ENCODE measurements at places on chromosomes 4 and X.

DNA sequence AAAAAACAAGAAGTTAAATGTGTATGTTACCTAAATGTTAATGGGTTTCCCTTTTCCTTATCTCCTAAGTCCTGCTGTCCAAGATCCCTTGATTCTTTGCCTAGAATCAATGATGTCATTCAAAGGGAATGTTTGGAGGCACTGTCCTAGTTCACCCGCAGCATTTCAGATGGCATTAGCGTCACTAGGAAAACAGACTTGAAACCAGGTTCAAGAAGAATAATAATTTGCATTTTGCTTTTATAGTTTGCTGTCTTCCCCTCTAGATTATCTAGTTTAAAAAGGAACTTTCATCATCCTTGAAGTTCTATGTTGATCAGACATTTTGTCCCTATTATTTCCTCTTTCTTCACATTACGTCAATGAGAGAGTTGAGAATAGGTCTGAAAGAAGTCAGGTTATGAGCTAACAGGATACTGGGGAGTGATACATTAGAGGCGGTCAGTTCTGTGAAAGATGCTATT lies 234.1 kb upstream of the PGRMC2 start:
- no peak for DNase-seq

DNA sequence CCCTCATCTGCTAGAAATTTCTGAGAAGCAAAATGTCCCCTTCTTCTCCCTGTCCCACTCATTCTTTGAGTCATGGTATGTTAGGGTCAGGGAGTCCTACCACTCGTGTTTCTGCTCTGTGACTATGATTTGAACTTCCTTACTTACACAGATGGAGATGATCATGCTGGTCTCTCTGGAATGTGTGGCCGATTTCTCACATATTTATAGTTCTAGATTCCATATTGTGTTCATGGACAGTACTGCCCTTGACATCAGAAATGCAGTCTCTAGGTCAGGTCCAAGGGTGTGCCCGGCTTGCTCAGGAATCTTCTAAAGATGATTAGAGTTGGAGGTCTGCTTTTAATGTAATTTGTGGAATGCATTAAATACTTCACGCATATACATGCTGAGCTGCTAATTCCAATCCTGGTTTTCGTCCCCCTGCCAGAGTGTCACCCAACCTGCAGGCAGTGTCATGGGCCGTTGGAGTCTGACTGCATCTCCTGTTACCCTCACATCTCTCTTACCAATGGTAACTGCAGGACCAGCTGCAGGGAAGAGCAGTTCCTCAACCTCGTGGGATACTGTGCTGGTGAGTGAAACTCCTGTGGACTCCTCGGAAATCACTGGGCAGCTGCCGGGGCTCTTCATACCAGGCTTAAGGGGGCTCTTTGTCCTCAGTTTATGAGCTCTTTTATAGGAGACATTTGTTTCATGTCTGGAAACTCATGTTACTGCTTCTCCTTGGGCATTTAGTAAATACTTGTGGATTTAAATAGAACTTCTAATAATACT lies 214.1 kb upstream of the ANXA3 start:
- no peak for DNase-seq

DNA sequence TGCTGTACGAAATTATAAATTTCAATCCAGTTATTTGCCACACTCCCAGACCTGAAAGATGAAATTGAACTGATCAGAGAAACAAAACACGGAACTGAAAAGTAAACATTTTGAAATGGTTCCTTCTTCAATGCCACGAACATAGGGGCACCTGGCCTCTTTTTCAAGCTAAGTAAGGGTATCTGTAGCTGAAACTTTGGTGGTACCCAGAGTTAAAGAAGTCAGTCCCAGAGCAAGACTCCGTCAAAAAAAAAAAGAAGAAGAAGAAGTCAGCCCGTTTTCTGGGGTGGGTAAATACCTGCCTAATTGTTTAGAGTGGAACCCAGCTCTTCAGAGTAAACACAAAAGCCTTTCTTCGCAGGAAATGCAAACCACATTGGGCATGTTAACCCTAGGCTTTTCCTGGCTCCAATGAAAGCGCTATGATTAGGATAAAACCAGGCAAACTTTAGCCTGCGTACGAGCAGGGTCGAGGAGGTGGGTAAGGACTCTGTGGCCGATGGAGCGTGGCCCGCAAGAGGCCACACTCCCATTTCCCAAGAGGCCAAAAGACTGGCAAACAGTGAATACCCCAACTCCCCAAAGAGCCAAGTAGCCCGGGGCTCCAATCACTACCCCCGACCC lies 1.3 kb downstream of the ANTXR2 start:
- no peak for DNase-seq

GRCh38 chrX:136849395-136849794 lies 31.1 kb downstream of the RBMX start:
- DNase-seq: no peak

DNA sequence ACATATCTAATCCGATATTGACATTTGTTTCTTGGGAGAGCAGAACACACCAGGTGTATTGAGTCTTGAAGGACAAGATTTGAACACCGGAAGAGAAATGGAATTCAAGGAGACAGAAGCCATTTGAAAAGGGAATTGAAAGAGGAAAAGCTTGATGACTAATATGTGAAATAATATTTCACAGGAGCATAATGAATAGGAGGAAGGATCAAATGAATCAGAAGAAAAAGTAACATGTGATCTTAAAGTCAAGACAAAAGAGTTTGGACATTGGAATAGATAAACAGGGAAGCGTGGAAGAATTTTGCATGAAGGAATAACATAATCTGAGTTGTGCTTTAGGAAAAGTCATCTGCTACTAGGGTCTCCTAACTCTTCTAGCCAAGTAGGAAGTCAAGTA lies 145.5 kb upstream of the PDHA2 start:
- DNase-seq: no peak

DNA sequence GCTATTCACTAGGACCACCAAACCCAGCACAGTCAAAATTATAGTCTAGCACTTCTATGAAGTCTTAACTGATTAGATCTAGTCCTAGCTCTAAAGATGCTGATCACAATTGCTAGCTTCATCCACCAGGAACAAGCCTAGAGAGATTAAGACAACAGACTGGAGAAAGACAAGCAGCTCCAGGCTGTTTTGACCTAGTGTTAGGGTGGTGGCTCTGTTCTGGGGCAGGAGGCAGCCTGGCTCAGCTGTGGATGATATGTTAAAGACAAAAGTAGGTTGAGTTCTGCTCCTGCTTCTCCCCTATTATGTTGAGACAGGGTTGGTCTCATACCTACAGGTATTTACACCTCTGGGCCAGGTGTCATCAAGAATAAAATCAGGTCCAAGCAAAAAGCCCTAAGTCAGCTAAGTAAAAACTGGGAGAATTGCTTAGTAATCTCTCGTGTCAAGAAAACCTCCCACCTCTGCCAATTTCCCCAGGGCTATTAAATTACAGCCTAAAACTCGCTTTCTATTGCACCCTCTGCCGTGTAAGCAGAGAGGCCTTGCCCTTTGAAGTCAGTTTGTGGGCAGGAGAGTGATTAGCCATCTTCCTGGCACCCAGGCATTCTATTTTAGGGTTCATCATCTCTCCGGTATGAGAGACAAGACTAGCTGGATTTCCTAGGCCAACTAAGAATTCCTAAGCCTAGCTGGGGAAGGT lies 39.9 kb downstream of the RAB40AL start:
- DNase-seq: no peak

DNA sequence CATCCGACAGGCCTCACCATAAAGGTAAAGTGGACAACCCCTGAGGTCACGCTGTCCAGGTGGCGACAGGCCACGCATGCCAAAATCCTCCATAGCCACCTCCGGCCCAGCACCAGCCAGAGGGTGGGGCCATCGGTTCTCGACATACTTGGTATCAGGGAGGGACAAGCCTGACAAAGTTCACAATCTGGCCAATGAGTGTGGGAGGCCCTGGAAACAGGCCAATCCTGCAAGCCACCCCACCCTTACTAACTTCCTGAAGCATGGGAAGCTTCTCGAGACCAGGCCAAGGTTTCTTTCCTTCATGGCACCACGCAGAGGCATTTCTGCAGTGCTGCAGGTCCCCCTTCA lies 73.8 kb downstream of the MTMR1 start:
- no peak for DNase-seq

- DNase-seq: no peak
Observed at GRCh38 chr4:59570860-59571476, 1629.2 kb upstream of the ADGRL3 start.

DNA sequence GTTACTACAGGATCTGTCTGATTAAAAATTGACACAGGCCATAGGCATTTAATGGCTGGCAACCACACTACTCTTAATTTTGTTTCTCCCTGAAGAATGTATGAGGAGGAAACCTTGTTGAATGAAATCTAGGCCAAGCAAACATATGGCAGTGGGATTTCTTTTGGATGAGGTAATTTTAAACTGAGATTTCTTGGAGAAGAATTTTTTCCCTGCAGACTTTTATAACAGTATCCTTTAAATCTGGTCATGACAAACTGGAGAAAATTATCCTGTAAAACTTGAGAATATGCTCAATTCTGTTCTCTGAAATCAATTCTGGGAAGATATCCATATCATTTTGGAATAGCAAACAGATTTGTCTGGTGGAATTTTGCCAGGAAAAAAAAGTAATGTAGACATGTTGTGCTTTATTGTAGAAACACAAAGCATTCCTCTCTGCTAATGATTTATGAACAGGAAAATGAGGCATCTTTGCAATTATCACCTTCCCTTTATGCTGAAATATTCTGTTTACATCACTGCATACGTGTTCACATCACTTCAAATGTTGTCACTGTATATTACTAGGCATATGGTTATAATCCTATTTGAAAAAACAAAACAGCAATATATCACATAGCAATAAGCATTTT lies 108.3 kb upstream of the ARSJ start:
- DNase-seq: no peak

- no peak for DNase-seq
Observed at GRCh38 chr4:95638920-95639501, 90.2 kb upstream of the UNC5C start.

GRCh38 chr4:21893136-21893535 lies 55.4 kb downstream of the KCNIP4 start:
- no peak for DNase-seq

DNA sequence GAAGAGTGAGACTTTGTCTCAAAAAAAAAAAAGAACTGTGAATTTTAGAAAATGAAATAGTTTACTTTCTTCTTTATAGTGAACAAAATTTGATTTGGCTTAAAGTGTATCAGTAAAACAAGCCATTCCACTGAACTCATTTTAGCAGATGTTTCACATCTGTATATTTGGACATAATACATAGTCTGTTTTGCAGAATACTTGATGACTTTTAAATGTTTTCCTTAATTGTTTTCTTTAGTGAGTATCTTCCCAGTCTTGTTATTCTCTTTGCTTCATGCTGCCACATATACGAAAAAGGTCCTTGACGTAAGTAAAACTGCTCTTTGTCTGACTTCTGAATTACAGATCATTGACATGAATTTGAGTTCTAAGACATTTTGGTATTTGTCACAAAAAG lies 8.3 kb downstream of the TMEM33 start:
- DNase-seq: no peak

DNA sequence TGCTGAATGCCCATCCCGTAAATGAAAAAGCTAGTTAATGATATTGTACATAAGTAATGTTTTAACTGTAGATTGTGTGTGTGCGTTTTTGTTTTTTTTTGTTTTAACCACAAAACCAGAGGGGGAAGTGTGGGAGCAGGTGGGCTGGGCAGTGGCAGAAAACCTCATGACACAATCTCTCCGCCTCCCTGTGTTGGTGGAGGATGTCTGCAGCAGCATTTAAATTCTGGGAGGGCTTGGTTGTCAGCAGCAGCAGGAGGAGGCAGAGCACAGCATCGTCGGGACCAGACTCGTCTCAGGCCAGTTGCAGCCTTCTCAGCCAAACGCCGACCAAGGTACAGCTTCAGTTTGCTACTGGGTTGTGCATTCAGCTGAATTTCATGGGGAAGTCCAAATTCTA lies at the start of gene SPP1:
Gene SPP1, plus strand, starts transcription at position 249 of the 400 bp plus-strand sequence. CDS start 1,182 bp downstream, outside the sequence.
- DNase-seq: peak; percentile 40

DNA sequence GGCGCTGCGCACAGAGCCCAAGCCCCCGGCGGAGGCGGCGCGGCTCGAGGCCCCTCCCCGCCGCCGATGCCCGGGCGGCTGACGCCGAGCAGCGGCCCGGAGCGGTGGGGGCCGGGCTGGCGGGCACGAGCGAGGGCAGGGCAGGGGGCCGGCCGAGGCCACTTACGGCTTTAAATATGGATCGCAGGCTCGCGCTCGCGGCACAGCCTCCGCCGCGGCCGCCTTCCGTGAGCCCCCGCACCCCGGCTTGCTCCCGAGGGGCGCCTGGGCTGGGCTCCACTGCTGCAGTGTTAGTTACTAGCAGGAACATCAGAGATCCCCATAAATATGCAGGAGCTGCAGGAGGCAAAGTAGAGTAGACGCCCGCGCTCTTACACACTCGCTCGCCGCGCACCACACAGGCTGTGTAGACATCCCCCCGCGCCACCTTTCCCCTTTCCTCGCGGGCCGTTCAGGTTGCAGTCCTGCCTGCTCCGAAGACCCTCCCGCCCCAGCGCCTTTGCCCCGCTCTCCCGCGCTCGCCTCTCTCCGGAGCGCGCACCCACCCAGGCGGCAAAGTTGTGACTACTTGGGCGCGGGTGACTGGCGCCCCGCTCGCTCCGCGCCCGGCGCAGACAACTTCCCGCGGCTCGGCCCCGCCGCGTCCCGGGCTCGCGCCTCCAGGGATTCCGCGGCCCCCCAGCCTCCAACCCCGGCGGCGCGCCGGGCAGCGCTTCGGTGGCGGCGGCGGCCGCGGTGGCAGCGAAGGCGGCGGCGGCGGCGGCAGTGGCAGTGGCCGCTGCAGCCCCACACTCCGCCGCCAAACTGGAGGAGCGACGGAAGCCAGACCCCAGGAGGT lies 152.0 kb upstream of the SLC4A4 start:
- DNase-seq: no peak

- DNase-seq: no peak
Observed at GRCh38 chrX:44060221-44060620, 87.0 kb upstream of the NDP start.

GRCh38 chr4:112411781-112412550 lies 104.0 kb downstream of the NEUROG2 start:
- DNase-seq: no peak

- no peak for DNase-seq
Observed at GRCh38 chrX:38992441-38993096, 191.3 kb downstream of the MID1IP1 start.

GRCh38 chr4:5218376-5219069 lies 167.2 kb downstream of the STK32B start:
- no peak for DNase-seq

DNA sequence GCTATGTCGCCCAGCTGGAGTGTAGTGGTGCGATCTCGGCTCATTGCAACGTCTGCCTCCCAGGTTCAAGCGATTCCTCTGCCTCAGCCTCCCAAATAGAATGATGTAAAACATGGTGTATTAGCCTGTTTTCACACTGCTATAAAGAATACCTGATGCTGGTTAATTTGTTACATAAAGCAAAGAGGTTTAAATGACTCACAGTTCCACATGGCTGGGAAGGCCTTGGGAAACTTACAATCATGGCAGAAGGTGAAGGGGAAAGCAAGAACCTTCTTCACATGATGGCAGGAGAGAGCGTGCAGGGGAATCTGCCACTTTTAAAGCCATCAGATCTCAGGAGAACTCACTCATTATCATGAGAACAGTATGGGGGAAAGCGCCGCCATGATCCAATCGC lies 1191.8 kb downstream of the ARAP2 start:
- DNase-seq: no peak

GRCh38 chrX:32987142-32987541 lies 224.2 kb downstream of the DMD start:
- no peak for DNase-seq

GRCh38 chr4:143383005-143383574 lies 46.4 kb downstream of the GAB1 start:
- DNase-seq: no peak

GRCh38 chr4:108042927-108043326 lies 53.2 kb downstream of the HADH start:
- DNase-seq: no peak

GRCh38 chrX:135425026-135425965 lies 3.6 kb downstream of the SMIM10L2A start:
- no peak for DNase-seq

GRCh38 chr4:11565213-11565612 lies 136.5 kb upstream of the HS3ST1 start:
- no peak for DNase-seq

Data from amygdala (tissue), 56 donors.